T-helper 2 cell (primary cell): ENCODE measurements at places on chromosomes 6 and 20.

DNA sequence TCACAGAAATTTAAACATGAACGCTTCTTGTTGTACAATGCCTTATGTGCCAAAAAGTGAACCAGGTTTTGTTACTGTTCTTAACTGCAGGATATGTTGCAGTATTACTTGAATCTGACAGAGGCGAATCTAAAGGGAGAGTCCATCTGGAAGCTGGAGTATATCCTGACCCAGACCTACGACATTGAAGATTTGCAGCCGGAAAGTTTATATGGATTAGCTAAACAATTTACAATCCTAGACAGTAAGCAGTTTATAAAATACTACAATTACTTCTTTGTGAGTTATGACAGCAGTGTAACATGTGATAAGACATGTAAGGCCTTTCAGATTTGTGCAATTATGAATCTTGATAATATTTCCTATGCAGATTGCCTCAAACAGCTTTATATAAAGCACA, 19.9 kb downstream of the SMPDL3A start:
- DNase-seq: no peak

- no peak for DNase-seq
Observed at GRCh38 chr6:65786815-65787214, 79.8 kb upstream of the EYS start.

DNA sequence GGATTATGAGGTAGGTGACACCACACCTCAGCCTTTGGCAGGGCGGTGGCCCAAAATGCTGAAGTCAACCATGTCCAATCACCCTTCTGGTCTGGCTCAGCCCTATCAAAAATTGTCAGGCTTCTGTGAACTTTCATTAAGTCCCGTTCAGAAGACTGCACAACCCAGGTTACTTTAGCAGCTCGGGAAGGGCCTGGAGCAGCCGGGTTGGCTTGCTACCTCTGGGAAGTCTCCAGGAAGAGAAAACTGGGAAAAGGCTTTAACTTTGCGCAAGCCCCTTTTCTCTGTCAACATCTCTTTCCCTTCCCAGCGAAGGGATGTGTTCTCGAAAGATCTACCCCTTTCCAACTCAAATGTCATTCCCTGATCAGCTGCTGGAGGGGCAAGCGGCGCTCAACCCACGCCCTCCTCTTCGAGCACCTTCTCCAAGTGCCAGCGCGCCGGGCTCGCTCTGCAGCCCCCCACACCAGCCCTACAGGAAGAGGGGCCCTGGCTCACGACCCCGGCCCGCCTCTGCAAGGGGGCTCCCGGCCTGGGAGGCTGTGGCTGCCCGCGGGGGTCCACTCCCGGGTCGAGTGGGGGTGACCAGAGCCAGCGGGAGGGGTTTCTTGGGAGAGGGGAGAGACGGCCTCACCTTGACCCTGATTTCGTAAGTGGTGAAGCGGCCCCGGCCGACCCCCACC, 573 bp downstream of the SNX3 start:
- DNase-seq: no peak

GRCh38 chr20:25695532-25696370, 902 bp downstream of the ZNF337 start:
- no peak for DNase-seq

DNA sequence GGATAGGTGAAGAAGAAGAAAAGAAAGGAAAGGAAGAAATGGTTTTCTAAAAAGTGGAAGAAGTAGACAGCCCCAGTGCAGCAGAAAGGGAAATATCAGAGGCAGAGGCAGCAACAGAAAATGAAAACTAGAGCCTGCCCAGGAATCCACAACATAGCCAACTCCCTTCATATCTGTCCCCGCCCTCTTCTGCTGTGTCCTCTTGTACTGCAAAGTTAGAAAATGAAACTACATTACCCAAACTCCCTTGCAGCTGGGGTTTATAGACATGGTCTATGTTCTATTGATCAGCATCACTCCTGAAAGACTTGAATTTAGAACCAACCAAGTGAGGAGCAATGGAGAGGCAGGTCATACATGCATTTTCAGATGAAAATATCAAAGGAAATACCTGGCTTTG, 200.5 kb upstream of the PHACTR1 start:
- DNase-seq: peak; percentile 8

DNA sequence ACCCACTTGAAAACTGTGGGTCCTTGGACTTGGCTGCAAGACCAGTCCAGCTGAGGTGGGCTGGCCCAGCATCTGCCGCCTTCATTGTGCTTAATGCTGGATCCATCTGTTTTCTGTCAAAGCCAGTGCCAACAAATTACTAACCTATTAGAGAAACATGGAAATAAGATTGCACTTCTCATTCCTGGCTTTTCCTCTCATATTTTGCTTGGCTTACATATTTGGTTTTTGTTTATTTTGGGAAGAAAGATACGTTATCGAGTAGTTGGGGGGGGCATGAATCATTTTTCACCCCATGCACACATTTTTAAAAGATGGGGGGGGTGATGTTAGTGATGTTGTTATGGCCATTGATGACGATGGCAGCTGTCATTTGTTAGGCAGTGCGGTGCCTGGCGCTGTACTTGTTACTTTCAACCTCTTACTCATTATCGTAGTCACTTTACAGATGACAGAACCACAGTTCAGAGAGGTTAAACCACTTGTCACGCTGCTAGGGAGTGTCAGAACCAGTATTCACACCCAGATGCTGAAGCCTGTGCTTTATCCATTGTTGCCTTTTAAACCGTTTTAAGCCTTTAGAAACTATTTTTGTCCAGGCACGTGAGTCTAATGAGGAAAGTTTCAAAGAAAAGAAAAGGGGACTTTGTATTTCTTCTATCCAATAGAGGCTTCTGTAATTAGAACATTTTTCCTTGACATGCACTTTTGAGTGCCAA, 180.0 kb downstream of the TMEM242 start:
- DNase-seq: no peak

DNA sequence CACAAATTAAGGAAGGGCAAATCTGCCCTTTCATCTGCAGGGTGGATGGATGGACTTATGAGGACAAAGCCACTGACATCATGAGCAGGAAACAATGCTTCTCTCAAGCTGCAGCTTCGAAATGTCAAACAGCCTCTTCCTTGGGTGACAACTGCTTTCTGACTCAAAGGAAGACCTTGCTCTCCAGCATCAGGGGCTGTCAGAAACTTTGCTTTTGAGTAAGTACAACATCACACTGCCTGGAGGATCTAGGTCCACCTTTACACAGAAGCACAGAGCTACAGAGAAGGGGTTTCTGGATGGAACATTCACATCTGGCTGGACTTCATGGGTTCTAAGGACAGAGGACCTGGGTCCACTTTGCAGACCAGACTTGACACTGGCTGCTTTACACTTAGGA, 5.9 kb downstream of the CST1 start:
- DNase-seq: no peak

DNA sequence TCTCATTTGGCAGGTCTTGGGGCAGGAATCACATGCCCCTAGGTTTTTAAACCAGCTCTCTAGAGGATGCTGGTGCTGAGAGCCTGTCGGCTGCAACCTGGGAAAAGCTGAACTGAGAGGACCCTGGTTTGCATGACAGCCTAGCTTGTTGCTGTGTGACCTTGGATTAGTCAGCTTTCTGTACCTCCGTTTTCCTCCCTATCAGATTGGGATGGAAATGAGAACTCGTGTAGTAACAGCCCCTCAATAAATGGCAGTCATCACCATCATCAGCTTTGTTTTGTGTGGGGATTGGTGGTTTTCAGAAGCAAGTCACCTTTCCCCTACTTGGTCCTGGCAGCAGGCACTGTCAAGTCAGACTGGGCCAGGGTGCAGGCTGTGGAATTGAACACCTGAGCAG, 75.2 kb upstream of the MYL9 start:
- no peak for DNase-seq

- DNase-seq: no peak
Observed at GRCh38 chr6:78864957-78865356, 2.4 kb upstream of the IRAK1BP1 start.

GRCh38 chr6:44496665-44497369, 109.3 kb downstream of the CDC5L start:
- DNase-seq: no peak

DNA sequence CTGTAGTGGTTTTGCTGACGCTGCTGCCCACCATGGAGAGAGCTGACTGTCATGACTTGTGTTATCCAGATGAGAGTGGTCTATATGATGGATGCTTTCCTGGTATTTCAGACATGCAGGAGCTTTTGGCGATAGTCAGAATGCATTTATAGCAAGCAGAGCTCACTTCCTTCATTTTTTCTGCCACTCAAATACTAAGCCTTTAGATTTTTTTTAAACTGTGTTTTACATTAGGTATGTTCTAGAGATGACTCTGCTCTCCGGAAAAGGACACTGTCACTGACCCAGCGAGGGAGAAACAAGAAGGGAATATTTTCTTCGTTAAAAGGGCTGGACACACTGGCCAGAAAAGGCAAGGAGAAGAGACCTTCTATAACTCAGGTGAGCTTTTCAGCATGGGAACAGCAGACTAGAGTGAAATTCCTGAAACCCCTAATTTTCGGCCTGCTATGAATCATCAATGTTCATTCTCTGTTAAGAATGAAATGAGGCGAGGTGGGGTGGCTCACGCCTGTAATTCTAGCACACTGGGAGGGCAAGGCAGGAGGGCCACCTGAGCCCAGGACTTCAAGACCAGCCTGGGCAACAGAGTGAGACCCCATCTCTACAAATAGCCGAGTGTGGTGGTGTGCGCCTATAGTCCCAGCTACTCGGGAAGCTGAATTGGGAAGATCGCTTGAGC, 98.6 kb upstream of the CLDN20 start:
- DNase-seq: no peak

DNA sequence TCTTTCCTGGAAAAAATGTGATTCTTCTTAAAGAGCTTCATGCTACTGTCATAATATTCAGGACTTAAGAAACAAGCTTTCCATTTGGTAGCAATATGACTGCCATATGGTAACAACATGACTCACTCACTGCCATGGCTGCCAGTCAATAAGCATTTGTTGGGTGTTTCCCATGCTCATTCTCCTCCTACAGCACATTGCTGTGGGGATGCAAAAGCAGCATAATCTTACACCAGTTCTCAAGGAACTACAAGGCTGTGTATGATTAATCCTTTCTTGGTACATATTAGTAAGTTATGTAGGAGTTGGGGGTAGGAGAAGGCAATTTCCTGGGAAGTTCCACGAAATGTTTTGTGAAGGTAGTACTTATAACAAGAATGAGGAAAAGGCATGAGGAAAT, 76.7 kb downstream of the CEP162 start:
- DNase-seq: no peak

GRCh38 chr20:2822073-2822472, 5.9 kb downstream of the TMEM239 start:
- DNase-seq: no peak

GRCh38 chr6:134508862-134509498, 191.1 kb upstream of the SGK1 start:
- DNase-seq: no peak

- DNase-seq: no peak
Observed at GRCh38 chr6:63269470-63269869, 50.3 kb downstream of the LGSN start.

GRCh38 chr6:152642578-152643375, 5.6 kb upstream of the SYNE1 start:
- DNase-seq: no peak

GRCh38 chr20:46568570-46569129, 18.2 kb upstream of the OCSTAMP start:
- no peak for DNase-seq

- no peak for DNase-seq
Observed at GRCh38 chr6:120614723-120615122, 719.6 kb downstream of the TBC1D32 start.

GRCh38 chr20:10314198-10314597, 95.6 kb downstream of the SNAP25 start:
- no peak for DNase-seq

DNA sequence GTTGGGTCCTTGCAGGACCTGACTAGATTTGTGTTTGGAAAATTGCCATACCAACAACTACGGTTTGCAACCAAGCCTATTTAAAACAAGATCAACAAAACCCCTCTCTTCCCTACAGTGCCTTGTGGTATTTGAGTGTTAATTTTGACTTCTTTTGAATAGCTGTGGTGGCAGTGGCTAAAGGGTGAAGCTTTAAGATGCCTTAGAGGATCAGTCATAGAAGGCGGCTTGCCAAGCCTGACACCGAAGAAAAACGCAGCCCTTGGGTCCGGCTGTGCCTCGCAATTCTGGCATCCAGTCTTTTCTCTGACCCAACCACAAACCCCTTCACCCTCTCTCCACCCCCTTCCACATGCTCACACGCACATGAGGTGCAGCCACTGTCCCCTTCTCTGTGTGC, 32.6 kb downstream of the BMP6 start:
- no peak for DNase-seq

- DNase-seq: no peak
Observed at GRCh38 chr6:134750669-134751068, 199.2 kb downstream of the ALDH8A1 start.

DNA sequence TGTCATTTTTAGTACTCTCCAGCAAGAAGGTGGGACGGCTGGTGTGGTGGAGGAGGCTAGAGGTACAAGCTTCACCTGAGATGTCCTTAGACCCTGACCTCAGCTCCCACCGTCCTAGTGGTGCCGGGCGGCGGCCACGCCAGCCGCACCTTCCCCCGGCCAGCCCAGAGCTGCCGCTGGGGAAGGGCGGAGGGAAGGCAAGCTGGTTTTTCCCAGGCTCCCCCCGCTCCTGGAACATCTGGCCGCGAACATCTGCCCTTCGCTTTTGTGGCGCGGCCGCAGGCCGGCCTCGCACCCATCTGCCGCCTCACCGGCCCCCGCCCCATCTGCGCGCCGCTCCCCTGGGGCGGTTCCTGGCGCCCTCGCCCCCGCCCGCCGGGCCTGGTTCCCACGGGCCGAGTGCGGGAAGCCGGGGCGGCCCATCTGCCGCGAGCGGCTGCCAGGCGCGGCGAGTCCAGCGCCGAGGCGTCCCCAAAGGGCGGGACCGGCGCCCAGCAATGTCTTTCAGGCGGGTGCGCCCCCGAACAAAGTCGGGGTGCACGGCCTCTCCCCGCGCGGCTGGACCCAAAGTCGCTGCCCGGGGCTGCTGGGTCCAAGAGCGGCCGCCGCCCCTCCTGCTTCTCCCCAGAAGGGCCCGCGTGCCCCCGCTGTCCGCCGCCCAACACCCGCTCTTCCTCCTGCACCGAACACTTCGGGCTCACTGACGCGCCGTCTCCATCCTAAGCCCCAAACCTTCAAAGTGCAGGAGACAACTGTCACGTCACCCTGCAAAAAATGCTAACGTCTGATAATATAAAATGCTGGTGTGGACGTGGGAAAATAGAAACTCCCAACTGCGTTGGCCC, 17.3 kb upstream of the ID1 start:
- DNase-seq: no peak

- no peak for DNase-seq
Observed at GRCh38 chr6:143742070-143742954, 64.5 kb downstream of the PHACTR2 start.

- DNase-seq: no peak
Observed at GRCh38 chr20:32199006-32199405, 8.5 kb downstream of the PLAGL2 start.

DNA sequence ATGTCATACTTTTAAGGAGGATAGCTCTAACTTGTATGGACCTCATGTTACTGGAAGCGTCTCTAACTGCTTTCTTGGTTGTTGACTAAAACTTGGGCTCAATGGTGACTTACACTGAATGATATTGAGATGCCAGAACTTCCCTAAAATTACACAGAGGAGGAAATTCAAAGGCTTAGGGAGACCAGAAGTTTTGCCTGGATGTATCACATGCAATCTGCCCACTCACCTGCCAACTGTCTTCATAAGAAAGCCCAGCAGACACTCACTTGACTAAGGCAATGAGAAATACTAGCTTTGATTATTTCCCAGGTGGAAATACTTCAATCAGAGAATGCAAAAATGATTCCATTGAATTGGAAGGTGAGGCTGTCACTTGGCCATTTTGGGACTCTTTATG, 51.2 kb upstream of the PDYN start:
- DNase-seq: no peak
